Activated naive CD4-positive, alpha-beta T cell treated with anti-CD3 and anti-CD28 coated beads, Interleukin-2, amount 50 U/mL, for 16 hours (primary cell): ENCODE measurements at places on chromosomes 5 and 9.

DNA sequence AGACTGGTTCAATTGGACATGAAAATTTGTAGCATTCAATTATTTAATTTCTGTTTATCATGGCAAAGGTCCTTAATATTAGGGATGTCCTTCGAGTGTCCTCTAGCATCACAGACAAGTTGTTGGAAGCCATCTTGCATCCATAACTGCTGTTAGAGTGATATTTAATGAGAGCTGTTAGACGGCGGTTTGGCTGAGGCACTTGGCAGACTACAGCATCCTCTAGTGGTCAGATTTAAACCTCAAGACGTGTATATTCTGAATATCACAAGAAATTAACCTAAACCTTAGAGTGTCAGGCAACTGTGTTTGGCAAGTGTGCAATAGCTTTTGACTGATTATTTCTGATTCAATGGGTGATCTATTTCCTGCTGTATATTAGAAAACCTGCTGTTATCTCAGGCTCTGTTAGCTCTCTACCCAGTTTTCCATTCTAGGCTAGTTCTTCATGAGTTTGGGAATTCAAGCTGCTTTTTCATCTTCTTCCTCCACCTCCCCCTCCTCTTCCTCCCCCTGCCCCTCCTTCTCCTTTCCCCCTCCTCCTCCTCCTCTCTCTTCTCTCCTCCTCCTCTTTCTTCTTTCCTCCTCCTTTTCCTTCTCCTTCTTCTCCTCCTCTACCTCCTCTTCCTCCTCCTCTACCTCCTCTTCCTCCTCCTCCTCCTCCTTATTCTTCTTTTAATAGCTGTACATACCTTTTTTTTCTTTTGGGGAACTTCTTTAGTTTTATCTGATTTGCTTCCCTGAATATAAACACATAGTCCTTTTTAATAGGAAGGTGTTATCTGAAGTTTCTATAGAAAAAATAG, 8.6 kb downstream of the SPINK1 start:
- peak; percentile 13 for DNase-seq

DNA sequence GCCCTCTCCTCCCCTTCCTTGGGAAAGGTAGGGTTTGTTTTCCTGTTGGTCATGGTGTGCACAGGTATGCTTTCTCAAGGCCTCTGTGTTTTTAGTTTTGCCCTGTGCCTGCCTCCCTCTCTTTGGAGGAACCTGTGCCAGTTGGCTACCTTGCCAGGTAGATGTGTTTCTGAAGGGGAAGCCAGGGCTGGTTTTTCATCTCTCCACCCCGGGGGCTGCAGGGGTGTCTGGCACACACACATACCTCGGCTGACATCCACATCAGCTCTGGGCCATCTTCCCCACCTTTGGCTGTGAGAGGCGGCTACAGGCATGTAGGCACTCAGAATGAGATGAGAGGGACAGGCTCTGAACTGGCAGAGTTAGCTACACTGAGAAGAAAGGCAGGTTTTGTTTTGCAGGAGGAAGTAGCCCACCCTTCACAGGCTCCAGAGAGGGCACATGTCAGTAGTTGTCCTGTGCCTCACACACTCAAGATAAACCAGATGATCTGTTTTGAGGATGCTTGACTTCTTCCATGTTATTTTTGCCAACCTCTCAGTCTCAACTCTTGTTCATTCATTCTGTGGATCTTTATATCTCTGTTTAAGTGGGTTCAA, 9.7 kb downstream of the RGMB start:
- no peak for DNase-seq

DNA sequence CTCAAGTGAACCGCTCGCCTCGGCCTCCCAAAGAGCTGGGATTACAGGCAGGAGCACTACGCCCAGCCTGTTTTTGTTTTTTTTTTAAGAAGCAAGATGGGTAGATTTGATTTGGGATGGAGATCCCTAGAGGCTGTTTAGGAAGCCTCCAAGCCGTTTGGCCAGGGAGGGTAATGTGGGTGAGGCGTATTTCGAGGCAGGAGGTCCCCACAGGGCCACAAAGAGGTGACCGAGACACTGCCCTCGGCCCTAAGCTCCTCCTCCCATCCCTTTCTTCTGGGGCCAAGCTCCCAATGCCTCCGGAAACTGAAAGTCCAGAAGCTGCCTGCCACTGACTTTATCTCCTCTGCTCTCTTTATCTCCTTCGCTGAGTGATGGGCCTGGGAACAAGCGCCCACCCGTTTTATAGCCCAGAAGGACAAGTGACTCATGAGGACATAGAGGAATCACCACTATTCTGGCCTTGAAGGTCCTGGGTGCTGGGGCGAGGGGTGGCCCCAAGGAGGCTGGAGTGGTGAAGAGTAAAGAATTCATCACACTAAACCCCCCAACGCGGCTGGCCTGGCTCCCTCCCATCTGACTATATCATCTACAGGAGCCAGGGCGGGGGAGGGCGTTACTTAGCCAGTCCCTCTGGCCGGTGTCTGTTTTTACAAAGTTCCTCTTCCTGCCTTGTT, 2.0 kb upstream of the RALGDS start:
- DNase-seq: no peak

DNA sequence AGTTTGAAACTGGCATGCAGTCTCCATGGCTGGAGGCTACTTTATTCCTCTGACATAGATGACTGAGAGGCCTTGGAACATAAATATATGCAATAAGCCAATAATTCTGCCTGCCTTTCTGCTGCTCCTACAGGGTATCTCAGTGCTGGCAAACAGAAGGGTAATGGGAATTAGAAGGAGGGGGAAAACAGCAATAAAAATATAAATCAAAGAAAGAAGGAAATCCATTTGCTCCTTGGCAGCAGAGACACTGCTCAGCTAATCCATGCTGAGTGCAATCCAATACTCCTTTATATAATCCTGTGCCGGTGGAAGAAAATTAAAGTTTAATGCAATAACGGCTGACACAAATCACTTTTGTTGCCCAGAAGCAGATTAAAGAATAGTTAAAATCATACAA, 478.9 kb downstream of the SPATA31D1 start:
- DNase-seq: no peak

- no peak for DNase-seq
These were observed 136.6 kb downstream of the SEMA6A start for GRCh38 chr5:116437922-116438578.

- no peak for DNase-seq
These were observed 288.2 kb upstream of the MAP3K1 start for GRCh38 chr5:56527174-56527573.

- no peak for DNase-seq
These were observed 1.9 kb downstream of the DIPK1B start for GRCh38 chr9:136714096-136714892.

DNA sequence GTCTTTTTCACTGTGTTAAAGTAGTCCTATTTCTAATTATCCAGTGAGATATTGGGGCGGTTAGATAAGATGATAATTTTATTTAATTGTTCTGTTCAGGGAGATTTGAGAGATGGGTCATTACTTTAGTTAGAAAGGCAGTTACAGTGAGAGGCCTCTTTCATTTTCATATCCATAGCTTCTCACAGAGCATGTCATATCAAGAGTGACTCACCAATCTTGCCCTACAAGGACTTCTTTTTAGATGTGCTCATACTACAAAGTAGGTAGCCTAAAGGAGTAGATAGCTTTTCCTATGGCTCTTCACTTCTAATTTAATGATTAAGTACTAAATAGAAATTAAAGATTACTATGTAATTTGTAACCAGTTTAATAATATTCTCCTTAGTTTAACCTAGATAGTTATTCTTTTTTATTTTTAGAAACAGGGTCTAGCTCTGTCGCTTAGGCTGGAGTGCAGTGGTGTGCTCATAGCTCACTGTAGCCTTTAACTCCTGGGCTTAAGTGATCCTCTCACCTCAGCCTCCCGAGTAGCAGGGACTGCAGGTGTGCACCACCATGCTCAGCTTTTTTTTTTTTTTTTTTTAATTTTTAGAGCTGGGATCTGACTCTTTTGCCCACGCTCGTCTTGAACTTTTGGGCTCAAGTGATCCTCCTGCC, 71.0 kb downstream of the FER start:
- no peak for DNase-seq

DNA sequence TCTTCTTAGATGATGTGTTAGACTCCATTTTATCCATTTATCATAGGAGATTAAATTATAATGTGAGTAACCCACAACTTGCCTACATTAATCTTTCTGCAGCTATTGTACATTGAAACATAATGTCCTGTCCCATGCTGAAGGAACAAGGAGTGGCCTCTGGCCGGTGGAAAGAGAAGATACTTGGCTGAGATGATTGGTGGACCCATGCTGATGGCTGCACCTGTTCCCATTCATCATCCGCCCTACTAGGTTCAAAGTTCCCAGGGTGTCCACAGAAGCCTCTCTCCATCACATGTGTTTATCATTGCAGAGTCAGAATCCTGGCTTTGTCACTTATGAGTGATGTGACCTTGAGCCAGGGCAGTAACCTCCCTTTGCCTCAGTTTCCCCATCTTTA, 24.7 kb downstream of the FBXL7 start:
- no peak for DNase-seq

- DNase-seq: no peak
These were observed 17.3 kb downstream of the CENPH start for GRCh38 chr5:69206528-69207190.

GRCh38 chr9:108395421-108395820, 460.4 kb downstream of the ACTL7B start:
- DNase-seq: no peak

DNA sequence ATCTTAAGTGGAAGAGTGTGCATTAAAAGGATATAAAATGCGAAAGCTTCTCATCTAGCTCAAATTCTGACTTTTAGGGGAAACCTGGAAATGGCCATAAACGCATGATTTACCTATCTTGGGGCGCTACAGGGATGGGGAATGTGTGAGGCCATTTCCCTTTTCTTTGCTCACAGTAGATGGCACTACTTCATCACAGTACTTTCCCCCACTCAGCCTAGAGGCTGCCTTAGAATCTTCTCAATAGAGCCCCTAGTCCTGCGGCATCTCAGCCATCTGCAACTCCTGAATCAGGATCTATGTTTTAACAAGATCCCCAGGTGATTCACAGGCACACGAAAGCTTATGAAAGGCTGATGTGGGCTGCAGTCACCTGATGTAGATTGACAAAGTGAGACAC, 110.8 kb downstream of the LHFPL2 start:
- DNase-seq: no peak

DNA sequence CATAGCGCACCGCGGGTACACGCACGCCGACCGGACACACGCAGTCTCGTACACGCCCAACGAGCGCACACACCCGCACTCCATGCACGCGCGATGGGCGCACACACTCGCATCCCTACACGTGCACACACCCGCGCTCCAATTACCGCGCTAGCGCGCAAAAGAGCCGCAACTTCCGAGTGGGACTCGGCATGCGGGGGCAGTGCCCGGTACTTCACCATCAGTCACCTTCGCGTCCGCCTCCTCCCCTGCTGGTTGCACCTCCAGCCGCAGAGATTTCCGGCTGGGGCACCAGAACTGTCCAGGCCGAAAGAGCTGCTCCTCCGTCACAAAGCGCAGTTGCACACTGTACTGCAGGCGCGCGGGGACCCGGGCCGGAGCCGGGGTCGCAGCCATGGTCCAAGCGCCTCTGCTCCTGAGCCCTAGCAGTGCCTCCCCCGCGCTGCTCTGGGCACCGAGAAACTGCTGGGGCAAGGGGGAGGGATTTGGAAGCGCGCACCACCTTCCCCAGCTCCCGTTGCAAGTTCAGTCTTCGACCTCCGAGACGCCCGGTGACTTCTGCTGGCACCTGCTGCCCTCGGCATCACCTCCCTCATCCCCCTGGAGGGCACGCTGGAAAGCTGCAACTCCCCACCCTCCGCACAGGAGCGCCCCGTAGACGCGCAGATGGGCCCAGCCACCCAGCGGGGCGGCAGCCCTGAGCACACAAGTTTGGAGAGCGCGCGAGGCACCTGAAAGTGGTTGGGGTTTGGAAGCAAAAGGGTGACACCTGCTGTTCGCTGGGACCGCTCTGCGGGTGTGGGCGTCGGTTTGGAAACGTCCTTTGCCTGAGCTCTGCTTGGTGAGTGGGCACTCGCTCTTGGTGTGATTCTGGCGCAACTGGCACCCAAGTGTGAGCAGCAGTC, 337.4 kb upstream of the PUM3 start:
- DNase-seq: peak; percentile 37

DNA sequence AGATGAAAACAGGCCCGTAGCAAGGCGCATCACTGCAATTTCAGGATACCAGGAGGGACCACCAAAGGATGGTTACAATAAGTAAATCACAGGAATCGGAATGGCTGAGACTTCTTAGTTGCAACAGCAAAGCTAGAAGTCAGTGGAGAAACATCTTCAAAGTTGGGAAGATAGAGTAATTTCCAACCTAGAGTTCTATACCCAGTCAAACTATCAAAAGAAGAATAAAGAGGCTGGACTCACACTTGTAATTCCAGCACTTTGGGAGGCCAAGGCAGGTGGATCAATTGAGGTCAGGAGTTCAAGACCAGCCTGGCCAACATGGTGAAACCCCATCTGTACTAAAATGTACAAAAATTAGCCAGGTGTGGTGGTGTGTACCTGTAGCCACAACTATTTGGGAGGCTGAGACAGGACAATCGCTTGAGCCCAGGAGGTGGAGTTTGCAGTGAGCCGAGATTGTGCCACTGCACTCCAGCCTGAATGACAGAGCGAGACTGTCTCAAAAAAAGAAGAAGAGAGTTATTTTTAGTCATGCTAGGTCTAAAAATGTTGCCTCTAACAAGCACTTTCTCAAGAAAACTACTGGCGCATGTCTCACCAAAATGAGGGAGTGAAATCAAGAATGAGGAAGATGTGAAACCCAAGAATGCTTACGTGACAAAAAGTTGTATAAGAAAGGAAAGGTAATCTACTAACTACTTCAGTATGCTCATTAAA, 267.7 kb downstream of the DENND1A start:
- no peak for DNase-seq

GRCh38 chr5:40691894-40692293, 12.2 kb downstream of the PTGER4 start:
- no peak for DNase-seq

- DNase-seq: no peak
These were observed 421.9 kb upstream of the KCNN2 start for GRCh38 chr5:113939988-113940387.

DNA sequence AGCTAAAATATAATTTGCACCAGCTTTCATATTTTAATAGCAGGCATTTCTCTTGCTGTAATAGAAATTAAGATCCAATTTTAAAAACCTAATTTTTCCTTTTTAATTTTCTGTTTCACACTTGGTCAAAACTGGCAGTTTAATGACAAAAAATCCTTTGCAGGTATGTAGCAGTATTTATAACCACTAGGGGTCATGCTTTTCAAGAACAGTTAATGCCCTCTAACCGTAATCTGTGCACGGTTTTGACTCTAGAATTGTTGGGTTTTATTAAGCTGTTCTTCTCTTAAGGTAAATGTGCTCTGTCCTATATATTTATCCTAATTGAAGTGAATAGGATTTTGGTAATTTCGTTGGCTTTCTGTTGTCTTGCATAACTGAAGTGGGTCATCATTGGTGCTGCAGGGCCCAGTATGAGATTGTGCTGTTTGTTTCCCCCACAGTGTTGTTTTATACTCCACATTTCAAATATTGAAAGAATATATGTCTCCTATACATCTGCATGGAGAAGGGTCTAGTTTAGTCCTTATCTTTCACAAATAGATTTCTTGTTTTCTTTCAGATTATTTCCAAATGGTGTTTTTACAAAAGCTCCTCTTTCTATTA, 107.4 kb downstream of the SCAMP1 start:
- no peak for DNase-seq

- no peak for DNase-seq
These were observed 220.7 kb downstream of the CACNA1B start for GRCh38 chr9:138098116-138098907.

GRCh38 chr9:132909311-132909710, 30.6 kb downstream of the SPACA9 start:
- DNase-seq: no peak

- DNase-seq: no peak
These were observed 270.2 kb upstream of the MVB12B start for GRCh38 chr9:126056312-126057021.
